ENCODE measurements at places on chromosomes 4 and X. TPM values are rescaled to one million over a fixed set of nuclear protein-coding genes. Genes with fewer than 3 reads are reported as not detected.

BEX3 gene
- total RNA-seq: 133 TPM

EPHA5 gene
- not detected for total RNA-seq

DNA sequence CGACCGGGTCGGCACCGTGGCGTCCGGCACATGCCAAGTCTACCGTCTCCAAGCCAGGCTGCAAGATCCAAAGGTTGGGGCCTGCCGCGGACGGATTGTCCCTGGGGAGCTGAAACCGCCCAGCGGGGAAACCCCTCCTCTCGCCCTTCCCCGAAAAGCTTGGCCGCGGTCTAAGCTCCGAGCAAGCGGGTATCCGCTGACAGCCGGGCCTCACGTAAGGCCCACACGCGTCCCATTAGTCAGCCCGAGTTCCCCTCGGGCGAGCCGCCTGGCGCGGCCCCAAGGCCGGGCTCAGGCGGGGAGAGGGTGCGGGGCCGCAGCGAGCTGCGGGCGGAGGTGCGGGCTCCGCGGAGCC lies 6.8 kb upstream of the BCOR start:
- no peak for DNase-seq

- no peak for DNase-seq
These were observed 58.3 kb upstream of the GUCY1A1 start for GRCh38 chr4:155608225-155608885.

NEUROG2 gene
- total RNA-seq: not detected

- no peak for DNase-seq
These were observed 9.7 kb downstream of the GRIPAP1 start for GRCh38 chrX:48992341-48992740.

TGIF2LX gene
- total RNA-seq: not detected

DNA sequence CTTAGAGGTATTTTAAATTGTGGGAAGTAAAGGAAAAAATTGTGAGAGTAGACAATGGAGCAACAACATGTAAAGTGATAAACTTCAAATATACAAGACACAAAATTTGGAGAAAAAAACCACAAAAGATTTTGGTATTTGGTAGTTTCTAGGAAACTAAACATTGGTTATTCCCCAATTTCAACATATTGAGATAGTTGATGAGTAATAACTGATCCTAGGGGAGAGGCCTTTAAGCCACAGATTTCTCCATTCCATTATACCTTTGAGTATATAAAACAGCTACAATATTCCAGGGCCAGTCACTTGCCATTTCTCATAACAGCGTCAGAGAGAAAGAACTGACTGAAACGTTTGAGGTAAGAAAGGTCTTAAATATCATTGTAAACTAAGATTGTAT lies at the start of gene FDCSP:
TSS of gene FDCSP (plus strand) at position 301 of the 400 bp plus-strand sequence. CDS start 5,071 bp downstream, outside the sequence.
- no peak for DNase-seq

APELA gene
- total RNA-seq: not detected

BEX5 gene
- 5.3 TPM for total RNA-seq

DCAF4L1 gene
- 0.29 TPM for total RNA-seq

Data from breast epithelium (tissue), 4 donors.